ENCODE measurements at places on chromosomes 11 and 22. TPM values are rescaled to one million over a fixed set of nuclear protein-coding genes. Genes with fewer than 3 reads are reported as not detected.

GRCh38 chr11:108432783-108433182, 34.5 kb downstream of the C11orf65 start:
- no peaks in the 10 kb centered on the region for H3K36me3 ChIP-seq
- H3K4me3 ChIP-seq: no peak overlapping the region
- H3K4me1 ChIP-seq: no peaks in the 10 kb centered on the region
- H3K27ac ChIP-seq: no peak overlapping the region

- H3K4me3 ChIP-seq: no peak overlapping the region
- no peak overlapping the region for H3K27ac ChIP-seq
- H3K4me1 ChIP-seq: peaks cover 4% of the 10 kb centered on the region
- H3K27me3 ChIP-seq: no peaks in the 10 kb centered on the region
These were observed 15.0 kb upstream of the MOB2 start for GRCh38 chr11:1501421-1502167.

GRCh38 chr11:101914341-101914737, 471 bp upstream of the CEP126 start:
- H3K4me1 ChIP-seq: peaks cover 10% of the 10 kb centered on the region
- DNase-seq: no peak
- no peaks in the 10 kb centered on the region for H3K27me3 ChIP-seq
- no peaks in the 10 kb centered on the region for H3K36me3 ChIP-seq
- peak overlapping the region; percentile 78 for H3K4me3 ChIP-seq

- DNase-seq: no peak
- H3K4me1 ChIP-seq: no peaks in the 10 kb centered on the region
- H3K36me3 ChIP-seq: no peaks in the 10 kb centered on the region
- H3K27ac ChIP-seq: no peak overlapping the region
- no peaks in the 10 kb centered on the region for H3K27me3 ChIP-seq
These were observed 811 bp downstream of the LRRC4C start for GRCh38 chr11:41458641-41459040.

Gene KRTAP5-11
- polyA plus RNA-seq: not detected

DNA sequence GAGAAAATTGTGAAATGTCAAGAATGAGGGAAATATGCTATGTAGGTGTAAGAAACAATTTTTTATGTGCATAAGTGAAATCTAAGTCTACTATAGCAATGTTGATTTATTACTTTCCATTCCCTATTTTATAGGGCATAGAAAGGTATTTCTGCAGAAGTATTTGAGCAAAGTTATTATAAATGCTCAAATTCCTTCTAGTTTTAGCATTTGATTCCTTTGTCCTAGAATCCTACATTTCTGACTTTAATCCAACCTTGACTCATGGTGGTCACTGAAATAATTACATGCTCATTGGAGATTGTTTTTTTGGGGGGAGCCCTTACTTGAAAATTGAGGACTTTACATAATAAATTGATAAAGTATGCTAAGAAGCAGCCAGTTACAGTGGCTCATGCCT, 716.6 kb upstream of the LUZP2 start:
- H3K27ac ChIP-seq: no peak overlapping the region
- no peaks in the 10 kb centered on the region for H3K36me3 ChIP-seq
- H3K4me1 ChIP-seq: no peaks in the 10 kb centered on the region

DNA sequence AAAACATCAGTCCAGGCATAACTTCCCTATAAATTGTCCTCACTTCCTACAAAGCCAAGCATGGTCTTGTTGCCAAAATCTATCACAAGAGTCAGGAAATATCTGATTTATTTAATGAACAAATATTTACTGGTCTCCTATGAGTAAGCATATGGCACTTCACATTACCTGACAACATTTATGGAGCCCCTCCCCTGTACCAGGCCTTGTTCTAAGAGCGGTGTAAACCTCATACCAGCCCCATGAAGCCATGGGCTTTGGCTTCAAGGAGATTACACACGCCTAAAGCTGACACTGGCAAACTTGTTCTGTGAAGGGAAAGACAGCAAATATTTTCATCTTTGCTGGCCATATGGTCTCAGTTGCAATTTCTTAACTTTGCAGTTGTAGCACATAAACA, 43.0 kb upstream of the EIF3D start:
- DNase-seq: no peak
- no peaks in the 10 kb centered on the region for H3K36me3 ChIP-seq
- H3K27me3 ChIP-seq: no peaks in the 10 kb centered on the region

Data from naive thymus-derived CD4-positive, alpha-beta T cell (primary cell).